ENCODE measurements at places on chromosomes 11 and 22.

GRCh38 chr22:24926849-24927579, 19.5 kb downstream of the LHFPL7 start:
- DNase-seq, result no peak

DNA sequence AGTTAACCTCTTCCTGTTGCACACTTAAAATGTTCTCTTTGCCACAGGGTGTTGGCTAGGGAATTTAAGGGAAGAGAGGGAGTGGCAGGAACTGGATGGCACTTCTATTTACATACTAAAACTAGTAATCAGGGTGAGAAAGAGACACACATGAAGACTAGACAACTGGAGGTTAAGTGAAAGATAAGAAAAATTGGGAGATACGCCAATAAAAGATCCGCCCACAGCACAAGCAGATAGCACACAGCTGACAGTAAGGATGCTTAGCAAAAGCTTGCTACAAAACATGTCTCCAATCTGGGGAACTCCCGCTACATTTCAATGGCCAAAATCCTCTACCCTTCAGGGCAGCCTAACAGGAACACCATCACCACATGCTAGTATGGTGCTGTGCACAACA, 12.8 kb downstream of the CPSF7 start:
- DNase-seq, result no peak

- DNase-seq, result no peak
These were observed 291.6 kb upstream of the ANO3 start for GRCh38 chr11:26040339-26040738.

DNA sequence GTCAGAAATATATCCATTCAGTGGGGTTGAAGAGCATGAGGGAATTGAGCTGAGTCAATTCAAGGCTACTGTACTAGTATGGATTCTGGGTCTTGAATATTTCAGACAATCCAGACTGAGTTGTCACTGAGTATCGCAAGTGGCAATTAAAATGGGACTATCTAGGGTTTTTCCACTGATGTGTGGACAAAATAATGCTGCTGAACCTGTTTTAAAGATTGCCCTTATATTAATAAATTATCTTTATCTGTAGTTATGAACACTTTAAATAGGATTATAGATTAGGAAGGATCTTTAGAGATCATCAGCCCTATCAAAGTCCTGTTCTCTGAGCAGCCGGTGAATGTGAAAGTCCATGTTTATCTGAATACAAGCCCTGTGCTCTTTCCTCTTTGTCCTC, 478.3 kb upstream of the KIRREL3 start:
- no peak for DNase-seq

- no peak for DNase-seq
These were observed 509 bp upstream of the PRRG4 start for GRCh38 chr11:32829157-32829679.

- DNase-seq, result no peak
These were observed 2.4 kb upstream of the OR8G1 start for GRCh38 chr11:124238512-124238911.

- peak; percentile 93 for DNase-seq
These were observed 1.9 kb downstream of the GNG3 start for GRCh38 chr11:62709247-62710000.

DNA sequence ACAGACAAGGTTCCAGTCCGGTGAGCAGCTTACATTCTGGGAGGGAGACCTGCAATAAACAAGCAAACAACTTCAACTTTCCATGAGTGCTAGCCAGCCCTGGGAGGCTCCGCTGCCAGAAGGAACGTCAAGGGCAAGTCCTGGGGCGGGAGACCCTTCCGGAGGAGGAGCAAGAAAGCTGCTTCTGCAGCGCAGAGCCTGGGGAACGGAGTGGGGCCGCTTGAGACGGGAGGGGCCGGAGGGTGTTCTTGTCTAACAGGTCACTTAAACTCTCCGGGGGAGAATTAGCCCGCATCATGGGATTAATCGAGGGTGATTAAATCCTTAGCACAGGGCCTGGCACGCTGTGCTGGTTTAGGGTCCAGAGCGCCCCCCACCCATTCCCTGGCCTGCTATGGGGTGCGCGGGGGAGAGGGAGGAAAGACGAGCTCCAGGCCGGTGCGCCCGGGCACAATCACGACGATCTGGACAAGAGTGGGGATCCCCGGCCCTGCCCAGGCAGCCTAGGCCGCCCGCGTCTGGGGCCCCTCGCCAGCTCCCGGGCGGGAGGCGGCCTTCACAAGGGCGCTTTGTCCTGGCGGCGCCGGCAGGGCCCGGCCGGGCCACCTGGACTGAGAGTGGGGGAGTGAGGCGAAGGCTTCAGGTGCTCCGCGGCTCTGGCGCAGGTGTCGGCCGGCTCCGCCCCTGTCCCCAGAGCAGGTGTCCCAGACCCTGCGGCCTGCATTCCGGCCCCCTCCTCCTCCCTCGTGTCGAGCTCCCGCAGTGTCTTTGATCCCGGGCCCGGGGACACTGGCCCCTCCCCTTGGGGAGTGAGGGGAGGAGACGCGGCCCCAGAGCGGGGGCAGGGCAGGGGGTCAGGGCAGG, 663 bp upstream of the LARGE2 start:
- no peak for DNase-seq

GRCh38 chr11:62186195-62186594, 3.8 kb upstream of the SCGB1D1 start:
- no peak for DNase-seq

DNA sequence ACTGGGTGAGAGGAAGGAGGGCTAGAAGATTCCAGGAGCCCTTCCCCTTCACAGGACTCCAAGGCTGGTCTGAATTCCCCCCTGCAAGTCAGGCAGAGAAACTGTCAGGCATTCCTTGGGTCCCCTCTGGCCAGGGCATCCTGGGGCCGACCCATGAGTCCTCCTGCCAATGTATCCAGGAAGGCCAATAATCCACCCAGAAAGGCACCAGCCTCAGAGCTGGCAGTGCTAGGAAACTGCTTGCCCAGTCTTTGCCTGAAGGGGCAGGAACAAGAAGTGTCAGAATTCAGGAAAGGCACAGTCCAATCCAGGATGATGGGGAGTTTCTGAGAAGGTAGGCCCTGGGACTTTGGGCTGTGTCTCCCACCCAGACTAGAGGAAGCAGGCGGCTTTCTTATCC, 41.0 kb downstream of the BUD13 start:
- DNase-seq, result no peak

- DNase-seq, result no peak
These were observed 7.4 kb downstream of the PYGM start for GRCh38 chr11:64752175-64752970.

DNA sequence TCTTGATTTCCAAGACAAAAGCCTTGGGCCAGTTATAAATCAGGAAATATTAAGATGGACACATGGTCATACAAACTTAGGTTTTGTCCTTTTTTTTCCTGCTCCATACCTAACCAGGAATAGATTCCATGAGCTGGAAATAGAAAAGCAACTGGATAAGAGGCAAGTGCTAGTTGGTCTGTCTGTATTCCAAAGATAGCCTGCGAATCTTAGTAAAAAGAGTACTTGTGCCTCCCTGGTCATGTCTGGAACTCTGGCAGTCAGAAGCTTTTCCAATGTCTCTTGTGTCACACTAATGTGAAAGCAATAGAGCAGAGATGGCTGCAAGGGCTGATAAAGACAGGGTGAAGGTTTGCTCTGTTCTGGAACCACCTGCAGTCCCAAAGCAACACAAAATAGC, 590.2 kb upstream of the ANO5 start:
- DNase-seq, result no peak

DNA sequence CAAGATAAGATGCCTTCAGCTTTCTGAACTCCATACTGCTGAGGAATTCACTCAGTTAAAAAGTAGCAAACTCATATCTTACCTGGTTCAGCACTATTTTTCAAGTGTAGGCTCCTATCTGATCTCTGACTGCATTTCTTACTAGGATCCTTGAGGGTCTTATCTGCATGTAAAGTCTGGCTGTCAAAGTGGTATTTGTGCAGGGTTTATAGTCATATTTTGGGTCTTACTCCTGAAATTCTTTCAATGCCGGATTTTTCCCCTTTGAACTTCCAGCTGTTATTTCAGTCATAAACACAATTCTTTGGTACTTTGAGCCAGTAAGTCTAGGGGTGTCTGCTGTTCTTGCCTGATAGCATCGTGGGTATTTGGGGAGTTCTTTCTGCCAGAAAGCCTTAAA, 25.3 kb upstream of the NOX4 start:
- no peak for DNase-seq

DNA sequence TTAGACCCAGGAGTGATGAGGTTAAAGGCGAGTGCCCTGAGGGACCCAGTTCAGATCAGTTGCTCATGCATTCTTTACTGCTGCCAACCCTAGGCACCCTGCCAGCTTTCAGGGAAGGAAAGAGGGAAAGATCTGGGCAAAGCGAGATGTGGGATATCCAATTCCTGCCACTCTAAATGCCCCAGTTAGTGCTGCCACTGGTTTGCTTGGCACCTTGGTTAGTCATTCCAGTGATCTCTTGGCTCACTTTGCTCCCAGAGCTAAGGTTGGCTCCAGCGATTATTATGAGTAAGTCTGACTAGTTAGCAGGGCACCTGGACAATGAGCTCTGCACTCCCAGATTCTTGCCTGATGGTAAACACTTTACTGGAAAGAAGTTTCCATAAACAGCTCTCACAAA, 85.0 kb downstream of the INSC start:
- no peak for DNase-seq

- no peak for DNase-seq
These were observed 37.1 kb upstream of the CRYBB3 start for GRCh38 chr22:25162561-25162960.

DNA sequence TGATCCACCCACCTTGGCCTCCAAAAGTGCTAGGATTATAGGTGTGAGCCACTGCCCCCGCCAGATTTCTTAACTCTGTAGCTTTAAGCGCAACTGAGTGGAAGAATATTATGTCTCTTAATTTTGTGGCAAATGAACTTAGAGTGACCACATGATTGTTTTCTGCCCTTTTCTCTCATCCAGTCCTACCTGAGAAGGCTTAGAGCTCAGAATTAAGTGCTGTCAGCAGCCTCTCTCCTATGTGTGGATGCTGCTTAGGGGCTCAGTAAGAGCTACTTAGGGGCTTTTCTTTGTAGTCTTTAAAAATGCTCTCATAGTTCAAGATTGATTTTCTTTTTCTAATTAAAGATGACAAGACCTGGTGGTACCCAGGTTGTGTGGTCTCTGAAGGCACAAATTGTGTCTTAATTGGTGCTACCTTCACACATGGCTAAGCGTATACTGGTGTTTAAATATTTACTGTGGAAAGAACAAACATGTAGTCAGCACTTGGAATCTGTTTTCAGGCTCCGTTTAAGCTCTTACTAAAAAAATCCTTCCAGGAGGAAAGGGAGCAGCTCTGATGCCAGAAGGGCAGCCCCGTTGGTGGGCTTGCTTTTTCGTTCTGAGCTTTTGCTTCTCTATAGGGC, 59.3 kb downstream of the DEPDC5 start:
- DNase-seq, result no peak

DNA sequence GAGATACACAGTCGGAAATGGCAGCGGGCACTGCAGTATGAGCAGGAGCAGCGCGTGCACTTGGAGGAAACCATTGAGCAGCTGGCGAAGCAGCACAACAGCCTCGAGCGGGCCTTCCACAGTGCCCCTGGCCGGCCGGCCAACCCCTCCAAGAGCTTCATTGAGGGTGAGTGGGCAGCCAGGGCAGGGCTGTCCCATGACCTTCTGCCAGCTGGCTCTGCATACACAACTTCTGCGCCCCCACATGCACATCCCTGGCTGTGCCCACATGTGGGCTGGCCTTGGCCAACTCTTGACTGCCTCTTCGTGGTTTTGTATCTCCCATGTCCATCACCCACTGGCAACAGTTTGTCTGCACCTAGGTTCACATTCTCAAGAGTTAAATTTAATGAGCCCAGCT, 81.1 kb downstream of the MORC2 start:
- DNase-seq, result no peak

All from stimulated activated CD4-positive, alpha-beta T cell treated with anti-CD3 and anti-CD28 coated beads, Interleukin-1b, Interleukin-23, amount 100 ng/mL, for 4 hours (primary cell).